Stimulated activated naive B cell treated with anti-CD40 and anti-IgM and Interleukin-4, amounts not matched to agents 10 μg/mL and 1 μg/mL and 100 μg/mL, for 72 hours (primary cell): ENCODE measurements at places on chromosomes 16 and 17.

DNA sequence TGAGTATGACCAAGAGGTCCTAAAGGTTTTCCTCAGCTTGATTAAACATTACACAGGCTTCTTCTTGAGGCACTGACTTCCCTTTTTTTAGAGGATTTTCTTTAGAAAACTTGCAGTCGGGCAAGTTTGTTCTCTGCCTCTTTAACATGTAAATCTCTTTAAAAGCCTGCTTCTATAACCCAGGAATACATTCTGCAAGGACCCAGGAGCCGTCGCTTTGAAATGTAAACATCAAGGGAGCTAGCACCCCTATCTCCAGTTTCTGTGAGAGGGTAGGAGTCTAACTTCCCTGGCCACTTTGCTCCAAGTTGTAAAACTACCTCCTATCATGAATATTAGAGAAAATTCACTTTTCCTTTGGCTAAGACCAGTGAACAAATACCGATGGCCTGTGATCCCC is 201.5 kb upstream of the CPHXL start:
- H3K4me3 ChIP-seq: no peak overlapping the region
- no peaks in the 10 kb centered on the region for H3K36me3 ChIP-seq
- H3K4me1 ChIP-seq: no peaks in the 10 kb centered on the region
- H3K27ac ChIP-seq: no peak overlapping the region

- no peak overlapping the region for H3K27ac ChIP-seq
- H3K36me3 ChIP-seq: no peaks in the 10 kb centered on the region
- no peaks in the 10 kb centered on the region for H3K4me1 ChIP-seq
- no peak for DNase-seq
- H3K4me3 ChIP-seq: no peak overlapping the region
- H3K27me3 ChIP-seq: no peaks in the 10 kb centered on the region
Measured at GRCh38 chr17:17347956-17348871, 45.0 kb downstream of the NT5M start.

DNA sequence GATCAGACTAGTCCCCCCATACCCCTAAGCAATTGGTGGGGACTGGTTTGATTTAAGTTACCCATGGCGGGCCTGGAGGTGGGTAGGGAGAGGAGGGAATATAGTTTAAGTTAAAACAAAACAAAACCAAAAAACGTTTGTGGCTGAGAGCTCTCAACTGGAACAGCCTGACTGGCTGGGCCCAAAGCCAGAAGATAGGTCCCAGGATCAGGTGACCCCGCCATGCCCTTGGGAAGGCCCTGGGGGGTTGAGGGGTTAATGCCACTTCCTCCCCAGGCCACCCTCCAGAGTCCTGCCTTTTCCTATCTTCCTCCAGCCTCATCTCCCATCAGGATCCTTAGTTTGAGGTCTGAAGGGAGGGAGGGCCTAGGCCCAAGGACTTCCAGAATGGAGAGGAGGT is 82.3 kb upstream of the LHX1 start:
- H3K27me3 ChIP-seq: peaks cover 28% of the 10 kb centered on the region
- DNase-seq: no peak
- no peaks in the 10 kb centered on the region for H3K36me3 ChIP-seq
- H3K4me1 ChIP-seq: no peaks in the 10 kb centered on the region

GRCh38 chr17:58913971-58914769 is 158.5 kb downstream of the PPM1E start:
- H3K27ac ChIP-seq: no peak overlapping the region
- DNase-seq: no peak
- H3K27me3 ChIP-seq: peaks cover 6% of the 10 kb centered on the region
- no peaks in the 10 kb centered on the region for H3K4me1 ChIP-seq

GRCh38 chr16:22816475-22816874 is 2.5 kb downstream of the HS3ST2 start:
- H3K27me3 ChIP-seq: peaks cover 50% of the 10 kb centered on the region
- no peak overlapping the region for H3K27ac ChIP-seq
- peaks cover 11% of the 10 kb centered on the region for H3K4me1 ChIP-seq
- DNase-seq: no peak
- no peaks in the 10 kb centered on the region for H3K36me3 ChIP-seq
- H3K4me3 ChIP-seq: no peak overlapping the region

DNA sequence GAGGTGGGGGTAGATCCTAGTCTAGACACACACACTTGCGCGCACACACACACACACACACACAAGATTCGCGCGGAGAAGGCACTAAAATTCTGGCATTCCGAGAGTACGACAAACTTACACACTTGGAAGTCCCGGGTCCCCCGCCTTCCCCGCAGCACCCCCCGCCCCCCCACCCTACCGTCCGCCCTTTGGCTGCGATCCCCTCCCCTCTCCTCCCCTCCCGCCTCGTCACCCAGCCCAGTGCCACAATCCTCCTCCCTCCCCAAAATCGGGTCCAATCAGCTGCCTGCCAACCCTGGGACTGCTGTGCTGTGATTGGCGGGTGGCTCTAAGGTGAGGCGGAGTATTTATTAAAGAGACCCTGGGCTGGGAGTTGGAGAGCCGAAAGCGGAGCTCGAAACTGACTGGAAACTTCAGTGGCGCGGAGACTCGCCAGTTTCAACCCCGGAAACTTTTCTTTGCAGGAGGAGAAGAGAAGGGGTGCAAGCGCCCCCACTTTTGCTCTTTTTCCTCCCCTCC is at the start of gene SOX9:
Gene SOX9 (plus strand): TSS at position 379 of the 522 bp plus-strand sequence. CDS start 372 bp downstream, outside the sequence.
- peaks cover 34% of the 10 kb centered on the region for H3K4me1 ChIP-seq
- peaks cover 90% of the 10 kb centered on the region for H3K27me3 ChIP-seq
- DNase-seq: no peak
- H3K36me3 ChIP-seq: peaks cover 7% of the 10 kb centered on the region
- H3K27ac ChIP-seq: peak within 1 kb of the TSS; percentile 93
- peak within 1 kb of the TSS; percentile 40 for H3K4me3 ChIP-seq

GRCh38 chr17:21687136-21687953 is 5.0 kb upstream of the KCNJ18 start:
- no peaks in the 10 kb centered on the region for H3K36me3 ChIP-seq
- H3K27me3 ChIP-seq: no peaks in the 10 kb centered on the region
- DNase-seq: no peak
- H3K27ac ChIP-seq: no peak overlapping the region

GRCh38 chr16:67444259-67445125 is 13.6 kb downstream of the HSD11B2 start:
- no peak for DNase-seq
- no peak overlapping the region for H3K4me3 ChIP-seq
- H3K4me1 ChIP-seq: peaks cover 16% of the 10 kb centered on the region
- no peaks in the 10 kb centered on the region for H3K27me3 ChIP-seq

- no peak overlapping the region for H3K4me3 ChIP-seq
- no peak for DNase-seq
- peaks cover 30% of the 10 kb centered on the region for H3K36me3 ChIP-seq
- peak overlapping the region; percentile 47 for H3K27ac ChIP-seq
Measured at GRCh38 chr17:19017804-19018599, 13.4 kb upstream of the FAM83G start.

GRCh38 chr16:63980763-63981162 is 1141.1 kb downstream of the CDH11 start:
- no peak for DNase-seq
- H3K36me3 ChIP-seq: no peaks in the 10 kb centered on the region
- H3K4me1 ChIP-seq: no peaks in the 10 kb centered on the region
- no peaks in the 10 kb centered on the region for H3K27me3 ChIP-seq
- no peak overlapping the region for H3K4me3 ChIP-seq

- H3K27ac ChIP-seq: no peak overlapping the region
- H3K4me1 ChIP-seq: peaks cover 22% of the 10 kb centered on the region
- peak overlapping the region; percentile 95 for H3K4me3 ChIP-seq
- H3K27me3 ChIP-seq: no peaks in the 10 kb centered on the region
Measured at GRCh38 chr17:76354747-76355310, 1.1 kb upstream of the PRPSAP1 start.

- no peak for DNase-seq
- H3K27ac ChIP-seq: peak overlapping the region; percentile 20
- peaks cover 24% of the 10 kb centered on the region for H3K4me1 ChIP-seq
- H3K4me3 ChIP-seq: no peak overlapping the region
Measured at GRCh38 chr17:57875290-57876022, 25.6 kb upstream of the MRPS23 start.

- peaks cover 19% of the 10 kb centered on the region for H3K4me1 ChIP-seq
- H3K4me3 ChIP-seq: peak within 1 kb of the TSS; percentile 77
- peaks cover 33% of the 10 kb centered on the region for H3K27me3 ChIP-seq
- no peak for DNase-seq
- peaks cover 37% of the 10 kb centered on the region for H3K36me3 ChIP-seq
- H3K27ac ChIP-seq: peak within 1 kb of the TSS; percentile 62
Measured at GRCh38 chr16:67150833-67151396, at the start of gene B3GNT9. B3GNT9 (minus strand) TSS chr16:67150998; CDS start chr16:67150485, 513 bp downstream.

DNA sequence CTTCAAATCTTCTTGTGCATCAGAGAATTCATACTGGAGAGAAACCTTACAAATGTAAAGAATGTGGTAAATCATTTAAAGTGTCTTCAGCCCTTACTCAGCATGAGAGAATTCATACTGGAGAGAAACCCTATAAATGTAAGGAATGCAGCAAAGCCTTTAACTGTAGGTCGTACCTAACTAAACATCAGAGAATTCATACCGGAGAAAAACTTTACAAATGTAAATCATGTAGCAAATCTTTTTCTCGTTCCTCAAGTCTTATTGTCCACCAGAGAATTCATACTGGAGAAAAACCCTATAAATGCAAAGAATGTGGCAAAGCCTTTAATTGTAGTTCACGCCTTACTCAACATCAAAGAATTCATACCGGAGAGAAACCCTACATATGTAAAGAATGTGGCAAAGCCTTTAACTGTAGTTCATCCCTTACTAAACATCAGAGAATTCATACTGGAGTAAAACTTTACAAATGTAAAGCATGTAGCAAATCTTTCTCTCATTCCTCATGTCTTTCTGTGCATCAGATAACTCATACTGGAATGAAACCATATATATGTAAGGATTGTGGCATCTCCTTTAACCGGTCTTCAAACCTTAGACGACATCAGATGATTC is 118.5 kb upstream of the ZNF267 start:
- H3K4me3 ChIP-seq: no peak overlapping the region
- peaks cover 83% of the 10 kb centered on the region for H3K36me3 ChIP-seq
- DNase-seq: no peak
- no peaks in the 10 kb centered on the region for H3K4me1 ChIP-seq

- H3K27me3 ChIP-seq: peaks cover 10% of the 10 kb centered on the region
- peak overlapping the region; percentile 22 for H3K27ac ChIP-seq
- peaks cover 4% of the 10 kb centered on the region for H3K36me3 ChIP-seq
- peak overlapping the region; percentile 73 for H3K4me3 ChIP-seq
Measured at GRCh38 chr16:19304750-19305149, 19.2 kb downstream of the CLEC19A start.

DNA sequence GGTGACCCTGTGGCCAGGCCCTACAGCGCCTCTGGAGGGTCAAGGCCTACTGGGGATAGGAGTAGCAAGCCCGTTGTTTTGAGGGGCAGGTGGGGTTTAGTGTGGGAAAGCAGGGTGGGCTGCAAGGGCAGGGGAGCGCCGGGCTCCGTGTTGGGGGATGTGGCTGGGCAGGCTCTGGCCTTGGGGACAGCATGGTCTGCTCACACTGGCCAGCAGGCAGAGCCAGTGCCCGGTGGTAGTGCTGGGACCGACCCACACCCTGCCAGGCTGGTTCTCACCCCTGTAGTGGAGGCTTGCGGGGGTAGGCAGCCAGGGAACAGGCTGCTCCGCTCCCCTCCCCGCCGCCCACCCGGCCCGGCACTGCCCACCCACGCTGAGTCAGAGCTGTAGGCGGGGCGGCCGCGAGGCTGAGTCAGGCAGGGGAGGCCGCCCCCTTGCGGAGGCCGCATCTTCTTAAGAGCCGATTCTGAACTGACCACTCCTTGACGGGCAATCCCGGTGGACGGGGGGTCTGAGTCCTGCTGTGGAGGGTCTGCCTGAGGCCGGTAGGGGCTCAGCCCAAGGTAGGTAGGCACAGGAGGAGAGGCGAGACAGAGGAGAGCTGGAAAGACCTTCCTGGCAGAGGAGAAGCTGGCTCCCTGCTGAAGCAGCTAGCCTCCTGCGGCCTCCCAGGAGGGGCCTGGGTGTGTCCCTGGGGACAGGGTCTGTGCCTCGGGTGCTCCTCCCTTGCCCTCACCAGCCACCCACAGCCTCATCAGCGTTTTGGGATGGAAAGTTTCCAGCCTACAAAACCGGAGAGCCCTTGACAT is 62.4 kb downstream of the BAIAP2 start:
- DNase-seq: no peak
- peaks cover 3% of the 10 kb centered on the region for H3K36me3 ChIP-seq
- peaks cover 38% of the 10 kb centered on the region for H3K27me3 ChIP-seq
- H3K4me1 ChIP-seq: peaks cover 10% of the 10 kb centered on the region
- H3K4me3 ChIP-seq: no peak overlapping the region

GRCh38 chr16:69724414-69724873 is 1.9 kb downstream of the NQO1 start:
- peaks cover 20% of the 10 kb centered on the region for H3K36me3 ChIP-seq
- H3K4me3 ChIP-seq: no peak overlapping the region
- H3K27me3 ChIP-seq: no peaks in the 10 kb centered on the region

- no peaks in the 10 kb centered on the region for H3K27me3 ChIP-seq
- DNase-seq: no peak
- H3K27ac ChIP-seq: peak overlapping the region; percentile 42
- peaks cover 42% of the 10 kb centered on the region for H3K36me3 ChIP-seq
- H3K4me3 ChIP-seq: peak overlapping the region; percentile 51
Measured at GRCh38 chr16:89320782-89321501, 103.4 kb downstream of the ZNF778 start.

GRCh38 chr17:38339891-38340290 is 3.9 kb downstream of the GPR179 start:
- H3K36me3 ChIP-seq: no peaks in the 10 kb centered on the region
- H3K4me3 ChIP-seq: no peak overlapping the region
- no peaks in the 10 kb centered on the region for H3K4me1 ChIP-seq
- H3K27ac ChIP-seq: no peak overlapping the region
- DNase-seq: no peak
- peaks cover 14% of the 10 kb centered on the region for H3K27me3 ChIP-seq
